CD4-positive, alpha-beta T cell treated with Interferon alpha-2 for 1 hour (primary cell): ENCODE measurements at places on chromosomes 1 and 21.

- DNase-seq = no peak
Measured at GRCh38 chr1:229753764-229754551, 127.9 kb downstream of the URB2 start.

DNA sequence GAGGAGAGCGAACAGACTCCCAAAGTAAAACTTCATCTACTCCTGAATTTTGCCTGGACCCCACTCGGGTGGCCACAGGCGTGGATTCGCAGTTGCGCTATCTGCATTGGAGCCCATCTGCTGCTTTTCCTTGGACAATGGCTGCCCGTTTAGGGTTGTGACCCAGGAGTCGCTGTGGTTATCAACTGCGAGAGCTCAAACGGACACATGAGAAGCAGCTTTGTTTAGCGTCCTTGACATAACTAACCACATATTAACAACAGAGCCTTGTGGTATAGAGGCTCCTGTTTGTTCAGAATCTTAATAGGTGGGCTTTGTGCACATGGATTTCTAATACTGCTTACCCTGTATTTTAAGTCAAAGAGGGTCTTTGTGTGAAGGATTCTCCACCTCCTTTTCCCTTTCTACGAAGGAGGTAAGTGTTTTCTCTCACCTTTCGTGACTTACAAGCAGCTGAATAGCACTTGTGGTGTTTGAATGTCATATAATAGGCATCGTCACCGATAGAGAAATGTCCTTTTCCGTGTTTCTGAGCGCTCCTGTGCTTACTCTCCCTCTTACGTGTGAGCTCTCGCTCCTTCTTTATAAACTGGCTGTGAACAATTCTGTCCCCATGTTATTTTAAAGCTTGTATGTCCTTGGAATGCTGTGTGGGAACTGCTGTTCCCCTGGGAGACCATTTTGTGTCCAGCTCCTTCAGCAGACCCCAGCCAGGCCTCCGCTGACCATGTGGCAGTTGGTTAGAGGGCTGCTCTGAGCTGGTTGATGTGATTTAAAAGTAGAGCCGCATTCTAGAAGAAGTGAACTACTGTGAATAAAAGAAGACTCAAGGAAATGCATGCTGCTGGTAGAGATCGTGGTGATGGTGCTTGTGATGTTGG, 441.4 kb downstream of the RPS6KC1 start:
- no peak for DNase-seq

DNA sequence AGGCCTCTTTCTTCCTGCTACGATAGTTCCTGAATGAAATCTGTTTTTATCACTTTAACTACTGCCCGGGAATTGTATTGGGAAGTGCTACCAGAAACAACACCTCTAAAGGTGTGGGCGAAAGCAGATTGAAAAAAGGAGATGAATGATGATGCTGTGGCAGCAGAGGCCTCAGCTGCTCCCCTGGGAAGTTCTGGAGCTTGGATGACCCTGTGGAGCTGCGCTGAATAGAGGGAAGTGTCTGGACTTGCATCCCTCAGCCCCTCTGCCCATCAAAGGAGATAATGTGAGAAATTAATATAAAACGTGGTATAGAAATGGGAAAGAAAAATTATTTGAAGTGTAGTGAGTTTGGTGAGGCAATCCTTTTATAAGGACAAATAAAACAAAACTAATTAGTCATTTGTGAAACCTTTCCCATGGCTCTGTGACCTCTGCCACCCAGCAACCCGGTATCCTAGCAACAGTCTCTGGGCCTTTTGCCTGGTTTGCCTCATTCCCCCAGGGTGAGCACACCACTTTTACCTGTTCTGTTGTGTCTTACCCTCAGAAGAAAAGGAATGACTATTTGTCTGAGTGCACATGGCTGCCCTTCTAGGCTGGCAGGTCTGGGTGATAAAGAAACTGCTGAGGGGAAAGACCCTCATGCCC, 21.3 kb downstream of the OVAAL start:
- no peak for DNase-seq

DNA sequence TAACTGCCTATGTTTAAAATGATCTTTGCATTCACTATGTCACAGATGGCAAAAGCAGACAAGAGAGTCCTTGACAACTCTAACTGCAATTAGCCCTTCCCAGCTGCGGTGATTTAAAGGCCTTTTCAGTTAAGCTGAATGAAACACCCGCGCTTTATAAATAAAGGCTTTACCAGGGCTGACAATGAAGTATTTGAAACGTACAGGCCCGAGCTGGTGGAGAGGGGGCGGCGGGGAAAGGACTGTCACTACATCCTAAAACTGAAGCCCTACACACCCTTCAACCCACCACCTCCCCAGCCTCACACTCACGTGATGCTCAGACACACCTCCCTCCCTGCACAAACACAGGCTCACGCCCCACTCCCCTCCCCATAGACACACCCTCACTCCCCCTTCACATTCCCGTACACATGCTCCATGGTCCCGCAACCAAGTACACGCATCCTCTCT, 45.5 kb downstream of the GRIK3 start:
- no peak for DNase-seq

DNA sequence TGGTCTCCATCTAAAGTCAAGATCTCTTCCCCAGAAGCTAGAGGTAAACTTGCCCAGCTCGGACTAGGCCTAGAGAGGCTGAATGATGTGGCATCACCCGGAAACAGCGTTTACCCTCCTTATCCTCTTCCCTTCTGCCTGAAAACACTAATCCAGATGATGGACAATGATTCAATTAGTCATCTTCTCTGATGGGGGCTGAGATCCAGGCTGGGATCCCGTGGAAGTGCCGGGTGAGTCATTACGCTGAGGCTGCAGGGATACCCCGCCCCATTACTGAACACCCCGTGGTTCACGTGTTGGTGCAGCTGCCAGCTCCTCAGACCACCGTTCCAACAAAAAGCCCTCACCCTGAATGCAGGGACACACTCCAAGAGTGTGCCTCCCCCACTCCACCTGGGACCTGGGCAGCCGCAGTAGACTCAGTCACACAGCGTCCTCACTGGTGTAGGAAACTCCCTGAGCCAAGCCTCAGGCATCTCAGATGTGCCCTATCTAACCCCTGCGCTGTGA, 2.0 kb downstream of the S100A6 start:
- DNase-seq = no peak

DNA sequence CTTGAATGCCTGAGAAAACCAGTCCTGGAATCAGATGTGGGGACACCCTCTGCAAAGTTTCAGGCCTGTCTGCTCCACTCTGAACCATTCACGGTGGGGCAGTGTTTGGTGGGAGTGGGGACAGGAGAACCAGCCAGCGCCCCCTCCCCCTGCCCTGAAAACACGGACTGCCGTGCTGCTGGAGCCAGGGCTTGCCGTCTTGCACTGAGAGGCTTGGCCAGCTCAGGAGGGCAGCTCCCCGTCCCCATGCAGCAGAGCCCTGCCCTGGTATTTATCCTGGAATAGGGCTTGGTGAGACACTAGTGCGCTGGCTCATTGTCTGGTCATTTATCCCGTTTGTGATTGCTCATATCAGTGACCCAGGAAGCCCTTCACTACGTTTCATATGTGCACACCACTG, 3.9 kb downstream of the S100B start:
- DNase-seq = no peak

GRCh38 chr1:41608211-41608610, 123.7 kb upstream of the EDN2 start:
- DNase-seq = no peak

- no peak for DNase-seq
Measured at GRCh38 chr1:224747578-224747977, 131.5 kb downstream of the CNIH3 start.

DNA sequence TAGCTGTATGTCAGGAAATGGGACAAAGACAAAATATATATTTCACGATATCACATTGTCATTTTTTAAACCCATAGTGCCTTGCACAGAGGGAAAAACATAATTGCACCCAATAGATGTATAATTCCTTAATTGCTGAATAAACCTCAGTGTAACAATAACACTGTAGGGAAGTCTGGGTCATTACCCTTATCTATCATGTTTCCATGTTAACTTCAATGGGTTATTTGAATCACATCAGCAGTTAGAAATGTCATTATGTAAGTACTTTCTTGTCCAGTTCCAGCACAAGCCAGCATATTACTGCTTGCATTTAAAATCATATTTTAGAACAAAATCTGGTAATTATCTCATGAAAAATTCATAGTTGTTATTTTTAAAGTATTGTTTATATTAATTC, 222.7 kb downstream of the HMCN1 start:
- no peak for DNase-seq

DNA sequence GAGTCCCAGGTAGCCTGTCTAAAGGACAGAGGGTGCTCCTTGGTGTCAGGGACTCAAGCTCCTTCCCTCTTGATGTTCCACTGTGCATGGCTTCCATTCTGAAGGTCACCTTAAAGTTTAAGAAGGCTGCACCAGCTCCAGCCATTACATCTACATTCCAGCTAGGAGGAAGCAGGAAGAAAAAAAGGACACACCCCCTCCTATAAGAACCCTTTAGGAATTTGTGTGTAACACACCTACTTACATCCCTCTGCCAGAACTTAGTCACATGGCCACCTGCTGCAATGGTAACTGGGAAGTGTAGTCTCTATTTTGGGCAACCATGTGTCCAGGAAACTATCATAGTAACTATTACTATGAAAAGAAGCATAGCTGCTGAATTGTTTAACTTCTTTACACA, 161.6 kb upstream of the KLHDC7A start:
- DNase-seq = no peak

DNA sequence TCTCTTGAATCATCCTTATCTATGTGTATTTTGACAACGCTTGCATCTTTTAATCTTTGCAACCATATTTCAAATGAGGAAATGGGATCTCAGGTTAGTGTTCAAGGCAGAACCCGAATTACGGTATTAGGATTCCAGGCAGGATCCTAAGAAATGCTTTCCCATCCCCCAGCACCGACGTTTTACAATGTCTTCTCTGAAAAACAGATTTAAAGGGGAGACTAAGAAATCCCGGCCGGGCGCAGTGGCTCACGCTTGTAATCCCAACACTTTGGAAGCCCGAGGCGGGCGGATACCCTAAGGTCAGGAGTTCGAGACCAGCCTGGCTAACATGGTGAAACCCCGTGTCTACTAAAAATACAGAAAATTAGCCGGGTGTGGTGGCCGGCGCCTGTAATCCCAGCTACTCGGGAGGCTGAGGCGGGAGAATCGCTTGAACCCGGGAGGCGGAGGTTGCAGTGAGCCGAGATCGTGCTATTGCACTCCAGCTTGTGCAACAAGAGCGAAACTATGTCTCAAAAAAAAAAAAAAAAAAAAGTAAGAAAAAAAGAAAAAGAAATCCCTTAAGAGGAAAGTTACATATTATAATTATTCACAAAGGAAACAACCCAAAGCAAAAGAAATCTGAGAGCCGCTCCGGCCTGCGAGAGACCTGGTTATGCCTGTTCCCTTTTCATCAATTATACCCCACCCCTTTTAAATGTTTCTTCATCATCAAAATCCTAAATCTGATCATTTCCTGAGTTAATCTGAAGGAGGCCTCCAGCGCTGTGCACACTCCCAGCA, 801 bp upstream of the GORAB start:
- no peak for DNase-seq

DNA sequence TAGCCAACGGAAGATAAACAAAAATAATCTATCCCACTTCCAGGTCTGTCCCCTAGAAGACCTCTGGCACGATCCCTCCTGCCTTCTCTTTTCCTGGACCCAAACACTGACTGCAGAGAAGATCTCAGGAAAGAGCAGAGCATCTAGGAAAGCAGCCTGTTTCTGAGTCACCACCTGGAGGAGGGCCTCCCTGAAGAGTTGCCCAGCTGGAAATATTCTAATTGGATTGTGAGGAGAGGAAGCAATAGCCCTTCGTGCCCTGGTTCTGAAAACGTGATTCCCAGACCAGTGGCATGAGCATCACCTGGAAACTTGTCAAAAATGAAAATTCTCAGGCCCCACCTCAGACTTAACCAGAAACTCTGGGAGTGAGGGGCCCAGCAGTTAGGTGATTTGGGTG, 411.1 kb downstream of the SETD4 start:
- DNase-seq = no peak

DNA sequence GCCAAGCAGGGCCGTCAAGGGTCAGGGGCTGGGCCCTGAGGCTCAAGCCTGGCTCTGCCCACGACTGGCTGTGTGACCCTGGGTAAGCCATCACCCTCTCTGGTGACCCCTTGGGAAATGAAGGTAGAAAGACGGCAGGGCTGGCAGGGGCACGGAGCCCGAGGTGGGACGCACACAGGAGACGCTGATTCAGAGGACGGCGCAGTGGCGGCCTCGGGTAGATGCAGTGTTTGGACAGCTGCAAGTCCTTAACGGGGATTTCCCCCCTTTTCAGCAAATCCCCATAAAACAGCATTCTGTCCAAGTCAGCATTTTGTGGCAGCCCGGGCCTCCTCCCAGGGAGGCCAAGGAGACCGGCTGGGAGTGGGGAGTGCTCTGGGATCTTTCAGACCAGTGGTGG, 16.7 kb downstream of the COL8A2 start:
- no peak for DNase-seq

GRCh38 chr1:229015806-229016205, 255.1 kb upstream of the RAB4A start:
- no peak for DNase-seq

- DNase-seq = no peak
Measured at GRCh38 chr1:226535666-226536065, 12.9 kb upstream of the STUM start.

DNA sequence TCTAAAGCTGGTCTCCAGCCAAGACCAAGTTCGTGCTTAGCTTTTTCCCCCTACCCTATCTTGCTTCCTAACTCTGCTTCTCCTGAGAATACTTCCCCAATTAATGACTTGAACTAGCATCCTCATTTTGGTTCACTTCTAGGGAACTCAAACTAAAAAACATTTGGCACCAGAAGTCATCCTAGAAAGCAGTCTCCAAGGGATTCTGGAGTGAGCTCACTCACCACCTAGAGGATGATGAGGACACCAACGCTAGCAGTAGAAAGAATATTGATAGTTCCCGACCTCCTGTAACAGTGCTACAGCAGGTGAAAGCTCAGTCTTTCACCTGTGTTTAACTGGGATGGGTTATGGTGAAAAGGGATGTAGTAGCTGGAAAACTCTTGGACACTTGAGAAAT, 4.7 kb upstream of the PSMB2 start:
- DNase-seq = no peak

- no peak for DNase-seq
Measured at GRCh38 chr1:10673109-10673711, 123.2 kb downstream of the CASZ1 start.

DNA sequence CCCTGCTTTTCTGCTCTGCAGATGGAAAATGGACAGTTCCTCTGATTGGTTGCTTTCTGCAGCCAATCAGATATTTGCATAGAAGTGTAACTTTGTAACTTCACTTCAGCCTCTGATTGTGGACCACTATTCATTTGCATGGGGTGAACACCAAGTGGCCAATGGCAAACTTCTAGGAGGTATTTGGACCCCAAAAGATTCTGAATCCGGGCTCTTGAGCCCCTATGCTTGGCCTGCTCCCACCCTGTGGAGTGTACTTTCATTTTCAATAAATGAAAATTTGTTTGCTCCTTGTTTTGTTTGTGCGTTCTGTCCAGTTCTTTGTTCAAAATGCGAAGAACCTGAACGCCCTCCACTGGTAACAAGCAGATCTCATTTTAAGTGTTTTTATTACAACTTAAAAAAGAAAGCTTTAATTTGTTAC, 6.4 kb upstream of the GSTM4 start:
- DNase-seq = no peak

- DNase-seq = no peak
Measured at GRCh38 chr21:37268186-37268503, 1.0 kb upstream of the VPS26C start.

GRCh38 chr1:155872527-155872926, 13.2 kb downstream of the SYT11 start:
- no peak for DNase-seq

GRCh38 chr1:204549313-204549712, 33.1 kb downstream of the MDM4 start:
- DNase-seq = no peak
